NCI-H2081 treated with DMSO at 0.1 percent for 48 hours (cell line): ENCODE measurements at places on chromosomes 12 and 14.

GRCh38 chr14:99393059-99393655, 87.5 kb downstream of the SETD3 start:
- no peak for DNase-seq

DNA sequence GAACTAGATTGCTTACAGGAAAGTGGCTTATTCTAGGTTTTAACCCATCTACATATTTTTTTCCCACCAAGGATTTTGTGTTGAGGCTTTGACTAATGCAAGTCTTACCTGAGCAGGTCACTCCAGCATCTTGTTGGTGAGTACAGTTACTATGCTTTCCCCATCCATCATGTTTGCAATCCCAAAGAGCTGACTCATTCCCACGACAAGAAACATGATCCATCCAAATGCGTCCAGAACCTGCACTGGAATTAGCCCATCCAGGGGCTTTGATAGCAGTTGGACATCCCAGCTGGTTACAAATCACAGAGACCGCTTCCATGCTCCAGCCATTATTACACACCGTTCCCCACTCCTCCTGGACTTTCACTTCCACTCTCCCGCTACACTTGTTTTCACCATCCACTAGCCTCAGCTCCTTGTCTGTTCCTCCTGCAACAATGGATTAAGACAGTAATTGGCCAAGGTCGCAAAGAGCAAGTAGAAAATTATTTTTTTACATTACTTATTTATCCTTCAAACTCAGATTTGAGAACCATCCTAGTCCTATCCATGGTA, 2.5 kb downstream of the CD163 start:
- no peak for DNase-seq

- DNase-seq: no peak
These were observed 21.8 kb downstream of the FUT8 start for GRCh38 chr14:65434216-65434850.

- no peak for DNase-seq
These were observed 8.1 kb downstream of the KRT18 start for GRCh38 chr12:52956987-52957386.

DNA sequence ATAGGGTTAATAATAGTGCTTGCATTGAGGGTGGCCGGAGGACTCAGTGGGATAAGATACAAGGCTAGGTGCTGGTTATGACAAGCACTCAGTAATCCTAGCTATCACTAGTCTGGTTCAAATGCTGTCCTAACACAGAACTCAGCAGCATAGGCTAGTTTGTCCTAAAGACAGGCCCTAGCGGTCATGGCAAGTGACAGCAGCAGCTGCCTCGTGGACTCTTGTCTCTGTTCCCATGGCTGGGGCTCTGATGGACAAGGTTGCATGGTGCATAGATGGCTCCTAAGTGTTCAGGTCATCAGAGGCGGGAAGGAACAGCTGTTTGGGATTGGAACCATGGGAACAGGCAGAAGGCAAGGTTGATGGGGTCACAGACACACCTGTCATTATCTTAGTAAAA, 42.4 kb upstream of the IGF1 start:
- DNase-seq: no peak

- no peak for DNase-seq
These were observed 13.1 kb downstream of the CFAP54 start for GRCh38 chr12:96502477-96502876.

DNA sequence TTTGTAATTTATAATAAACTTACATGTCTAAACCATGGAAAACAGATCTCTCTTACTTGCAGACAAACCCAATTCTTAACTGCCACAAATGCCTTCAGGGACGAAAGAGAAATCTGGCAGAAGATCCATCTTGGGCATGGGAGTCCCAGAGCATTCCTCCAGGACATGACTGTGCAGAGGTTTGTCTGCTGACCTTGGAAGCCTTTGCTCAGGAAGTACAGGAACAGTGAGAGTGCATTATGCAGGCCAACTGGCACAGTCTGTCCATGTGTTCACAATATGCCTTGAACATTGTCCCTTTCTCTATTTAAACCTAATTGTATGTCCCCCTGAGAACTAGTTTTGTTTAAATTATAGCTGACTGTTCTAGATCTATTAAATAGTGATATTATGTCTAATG, 467.1 kb downstream of the ATP23 start:
- no peak for DNase-seq

- no peak for DNase-seq
These were observed 157.5 kb upstream of the HIF1A start for GRCh38 chr14:61537563-61538463.

- no peak for DNase-seq
These were observed 8.6 kb downstream of the EVL start for GRCh38 chr14:100073576-100074430.

DNA sequence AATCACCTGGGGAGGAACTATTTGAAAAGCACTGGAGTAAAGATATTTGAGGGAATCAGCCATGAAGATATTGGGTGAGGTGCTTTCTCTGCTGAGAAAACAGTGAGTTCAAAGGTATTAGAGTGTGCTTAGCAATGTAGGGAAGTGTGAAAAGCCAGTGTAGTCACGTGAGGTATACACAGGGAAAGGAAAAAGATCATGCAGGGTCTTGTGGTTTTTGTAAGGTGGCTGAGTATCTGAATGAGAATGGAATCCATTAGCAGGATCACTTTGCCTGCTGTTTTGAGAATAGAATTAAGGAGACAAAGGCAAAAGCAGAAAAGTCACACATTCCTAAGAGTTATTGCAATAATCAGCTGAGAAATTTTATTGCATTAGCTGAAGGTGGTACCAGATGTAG, 193.0 kb downstream of the PIK3C2G start:
- no peak for DNase-seq

DNA sequence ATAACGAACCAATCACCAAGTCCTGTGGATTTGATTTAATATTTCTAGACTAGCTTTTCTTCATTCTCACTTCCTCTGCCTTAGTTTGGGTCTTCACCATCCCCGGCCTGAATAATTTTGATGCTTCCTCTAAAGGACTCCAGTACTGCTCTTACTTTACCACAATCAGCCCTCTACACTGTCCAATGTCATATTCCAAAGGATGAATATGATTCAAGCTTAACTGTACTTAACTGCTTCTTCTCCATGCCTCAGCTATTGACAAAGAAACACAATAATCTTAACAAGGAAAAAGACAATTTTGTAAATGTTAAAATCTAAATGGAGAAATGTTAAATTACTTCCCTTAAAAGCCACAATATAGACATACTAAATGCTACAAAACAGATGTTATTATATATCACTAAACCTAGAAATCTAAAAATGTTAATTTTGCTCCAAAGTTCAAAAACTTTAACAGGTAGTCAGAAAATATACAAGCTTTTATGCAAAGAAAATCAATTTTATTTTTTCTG, 70.2 kb downstream of the STXBP6 start:
- DNase-seq: no peak

DNA sequence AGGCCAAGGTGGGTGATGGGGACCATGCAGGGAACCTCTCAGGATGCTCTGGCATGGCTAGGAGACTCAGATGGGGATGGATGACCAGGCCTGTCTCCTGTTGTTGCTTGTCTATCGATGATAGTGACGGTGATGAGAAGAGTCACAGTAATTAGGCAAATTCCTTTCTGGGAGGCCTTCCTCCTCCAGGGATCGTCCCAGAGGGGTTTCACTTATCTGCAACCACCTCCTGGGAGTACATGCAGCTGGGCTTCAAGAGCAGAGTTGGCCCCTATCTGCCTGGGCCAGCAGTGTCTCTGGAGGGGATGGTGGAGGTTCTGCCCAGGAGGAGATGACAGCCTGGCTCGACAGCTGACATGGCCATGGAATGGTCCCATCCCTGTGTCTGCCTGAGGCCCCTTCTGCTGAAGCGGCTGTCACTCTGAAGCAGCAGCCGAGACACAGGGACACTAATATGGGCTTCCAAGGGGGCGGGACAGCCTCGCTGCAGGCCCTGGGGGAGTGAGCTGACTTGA, 27.5 kb upstream of the OAS1 start:
- no peak for DNase-seq

- no peak for DNase-seq
These were observed 62.0 kb upstream of the DUSP6 start for GRCh38 chr12:89414322-89414721.

DNA sequence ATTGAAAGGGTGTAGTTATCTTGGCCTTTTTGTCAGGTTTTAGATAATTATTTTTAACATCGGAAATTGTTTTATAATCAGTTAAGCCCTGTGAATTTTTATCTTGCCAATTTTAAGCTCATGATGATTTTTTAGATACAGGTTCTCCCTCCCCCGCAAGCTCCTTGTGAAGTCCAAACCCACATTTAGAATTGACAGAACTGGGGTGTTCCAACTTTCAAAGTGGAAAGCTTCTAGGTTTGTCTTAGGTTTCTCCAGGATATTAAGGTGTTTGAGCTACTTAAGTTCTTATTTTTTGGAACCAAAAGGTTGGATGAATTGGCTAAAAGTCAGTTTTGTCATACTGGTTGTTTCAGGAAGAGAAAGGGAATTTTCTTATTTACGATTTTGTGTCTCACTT, 49.1 kb downstream of the ATP2A2 start:
- DNase-seq: no peak

GRCh38 chr12:82996168-82996812, 309.6 kb downstream of the TMTC2 start:
- peak; percentile 32 for DNase-seq
